ENCODE measurements at places on chromosomes 16 and 17.

DNA sequence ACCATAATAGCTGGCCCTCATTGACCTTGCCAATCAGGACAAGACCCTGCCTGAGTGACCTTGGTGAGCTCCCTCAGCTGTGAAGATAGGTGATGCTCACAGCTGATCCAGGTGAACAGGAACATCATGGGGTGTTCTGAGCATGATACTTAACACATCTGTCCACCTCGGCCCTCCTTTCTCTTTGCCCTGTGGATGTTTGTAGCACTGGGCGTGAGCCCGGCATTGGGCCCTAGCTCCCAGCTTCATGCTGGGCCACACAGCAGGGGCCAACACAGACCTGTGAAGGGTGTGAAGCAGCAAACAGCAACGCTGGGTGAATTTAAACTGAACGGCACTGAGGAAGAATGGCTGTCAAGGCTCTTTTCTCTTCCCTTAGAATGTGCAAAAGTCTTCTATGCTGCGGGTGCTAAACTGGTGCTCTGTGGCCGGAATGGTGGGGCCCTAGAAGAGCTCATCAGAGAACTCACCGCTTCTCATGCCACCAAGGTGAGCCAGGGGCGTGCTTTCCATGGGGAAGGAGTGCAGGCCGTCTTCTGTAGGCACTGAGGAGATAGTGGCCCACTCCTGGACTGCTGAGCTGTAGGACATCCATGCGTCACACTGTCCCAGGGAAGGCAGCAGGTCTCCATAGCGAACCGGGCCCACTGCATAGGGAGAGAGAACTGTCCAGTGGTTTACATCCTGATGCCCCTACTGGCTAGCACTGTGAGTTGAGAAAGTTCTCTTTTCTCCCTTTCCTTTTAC, 35.9 kb downstream of the TMEM11 start:
- DNase-seq, result no peak

DNA sequence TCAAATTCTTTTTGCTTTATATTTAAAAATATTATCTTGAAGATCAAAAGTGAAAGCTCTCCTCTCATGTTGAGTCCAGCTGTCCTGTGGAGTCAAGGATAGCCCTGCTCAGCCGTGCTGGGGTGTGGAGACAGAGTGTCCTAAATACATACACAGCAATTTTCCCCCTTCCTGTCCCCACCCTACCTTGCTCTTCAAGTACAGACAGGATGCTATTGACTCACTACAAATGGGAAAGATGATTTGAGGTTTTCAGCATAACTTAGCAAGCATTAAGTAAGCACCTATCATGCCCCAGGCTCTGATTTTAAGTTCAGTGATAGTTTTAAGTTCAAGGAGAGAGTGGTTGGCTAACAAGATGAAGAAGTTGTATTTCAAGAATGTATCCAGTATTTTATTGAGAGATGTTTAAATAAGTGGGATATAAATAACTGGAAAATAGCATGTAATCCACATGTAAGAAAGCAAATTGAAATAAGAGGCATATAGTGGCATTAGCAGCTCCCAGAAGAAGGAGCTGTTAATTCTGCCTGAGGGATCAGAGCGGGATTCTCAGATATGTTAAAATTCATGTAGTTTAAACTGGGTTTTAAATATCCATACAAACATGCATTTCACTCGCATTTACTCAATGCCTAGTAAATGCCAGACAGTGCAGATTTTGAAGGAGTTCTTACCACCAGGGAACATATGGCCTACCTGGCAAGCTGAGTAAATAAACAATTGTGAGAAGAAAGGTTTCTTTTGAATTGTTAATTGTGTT, 183.5 kb upstream of the ANKFN1 start:
- DNase-seq, result no peak

- DNase-seq, result no peak
These were observed 53.4 kb downstream of the MEOX1 start for GRCh38 chr17:43608313-43608712.

DNA sequence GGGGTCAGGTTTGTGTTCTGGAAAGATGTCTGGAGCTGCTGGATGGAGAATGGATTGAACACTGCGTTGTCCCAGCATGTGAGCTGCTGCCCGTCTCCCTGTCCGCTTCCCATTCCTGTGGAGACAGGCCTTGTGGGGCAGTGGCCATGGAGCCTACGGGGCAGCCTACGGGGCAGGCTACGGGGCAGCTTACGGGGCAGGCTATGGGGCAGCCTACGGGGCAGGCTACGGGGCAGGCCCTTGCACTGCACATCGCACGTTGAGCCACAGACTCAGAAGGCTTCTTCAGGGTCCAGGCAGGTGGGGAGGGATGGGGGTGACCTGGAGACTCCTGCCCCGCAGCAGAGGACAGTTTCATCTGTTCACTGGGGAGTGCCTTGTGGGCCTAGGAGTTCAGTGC, 9.7 kb upstream of the DBNDD1 start:
- DNase-seq, result no peak

DNA sequence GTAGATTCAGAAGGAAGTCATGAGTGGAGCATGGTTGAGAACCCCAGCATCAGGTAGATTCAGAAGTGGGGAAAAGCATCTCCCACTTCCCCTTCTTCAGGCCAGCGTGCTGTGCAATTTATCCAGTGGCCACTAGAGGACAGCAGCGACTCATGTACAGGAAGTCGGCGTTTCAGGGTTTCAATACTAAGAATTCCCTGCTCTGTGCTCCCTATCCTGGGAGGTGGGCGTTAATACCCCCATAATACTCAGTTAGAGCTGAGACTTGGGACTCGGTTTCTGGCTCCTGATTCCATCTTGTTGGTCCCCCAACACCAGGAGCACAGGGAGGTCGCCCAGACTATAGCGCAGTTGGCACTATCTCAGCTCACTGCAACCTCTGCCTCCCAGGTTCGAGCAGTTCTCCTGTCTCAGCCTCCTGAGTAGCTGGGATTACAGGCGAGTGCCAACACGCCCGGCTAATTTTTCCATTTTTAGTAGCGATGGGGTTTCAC, 75.3 kb upstream of the AMZ2 start:
- no peak for DNase-seq

DNA sequence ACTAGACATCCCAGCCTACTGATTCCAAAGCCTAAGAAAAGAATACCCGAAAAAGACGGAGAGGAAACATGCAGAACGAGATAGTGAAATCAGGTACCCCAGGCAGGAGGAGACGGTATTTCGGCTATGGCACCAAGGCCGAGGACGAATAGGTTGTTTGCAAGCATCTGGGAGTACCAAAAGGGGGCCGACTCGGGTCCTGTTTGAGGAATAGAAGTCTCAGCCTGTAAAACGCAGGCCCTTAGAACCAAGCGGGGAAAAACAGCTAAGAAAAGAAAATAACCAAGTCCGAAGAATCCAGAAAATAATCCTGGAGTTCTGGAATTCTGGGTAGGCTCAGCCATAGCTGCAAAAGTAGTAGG, 537 bp downstream of the SLC35B1 start:
- no peak for DNase-seq

- no peak for DNase-seq
These were observed 4.7 kb downstream of the CENPV start for GRCh38 chr17:16348586-16348985.

DNA sequence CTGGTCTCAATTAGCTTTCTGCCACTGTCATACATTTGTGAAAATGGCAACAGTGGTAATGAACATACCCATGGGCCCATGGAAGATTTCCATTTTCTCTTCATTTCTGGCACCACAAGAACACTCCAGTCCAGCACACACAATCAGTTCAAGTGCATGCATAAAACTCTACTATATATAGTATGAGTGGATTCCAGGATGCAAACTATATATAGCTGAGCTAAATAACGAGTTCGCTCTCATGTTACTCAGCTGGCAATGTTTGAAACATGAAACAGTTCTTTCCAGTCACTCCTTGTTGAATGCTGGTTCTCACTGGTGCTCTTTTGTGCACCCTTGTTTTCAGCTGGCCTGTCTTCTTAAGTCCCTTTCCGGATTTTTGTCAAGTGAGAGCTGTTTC, 75.2 kb upstream of the DHX40 start:
- no peak for DNase-seq

DNA sequence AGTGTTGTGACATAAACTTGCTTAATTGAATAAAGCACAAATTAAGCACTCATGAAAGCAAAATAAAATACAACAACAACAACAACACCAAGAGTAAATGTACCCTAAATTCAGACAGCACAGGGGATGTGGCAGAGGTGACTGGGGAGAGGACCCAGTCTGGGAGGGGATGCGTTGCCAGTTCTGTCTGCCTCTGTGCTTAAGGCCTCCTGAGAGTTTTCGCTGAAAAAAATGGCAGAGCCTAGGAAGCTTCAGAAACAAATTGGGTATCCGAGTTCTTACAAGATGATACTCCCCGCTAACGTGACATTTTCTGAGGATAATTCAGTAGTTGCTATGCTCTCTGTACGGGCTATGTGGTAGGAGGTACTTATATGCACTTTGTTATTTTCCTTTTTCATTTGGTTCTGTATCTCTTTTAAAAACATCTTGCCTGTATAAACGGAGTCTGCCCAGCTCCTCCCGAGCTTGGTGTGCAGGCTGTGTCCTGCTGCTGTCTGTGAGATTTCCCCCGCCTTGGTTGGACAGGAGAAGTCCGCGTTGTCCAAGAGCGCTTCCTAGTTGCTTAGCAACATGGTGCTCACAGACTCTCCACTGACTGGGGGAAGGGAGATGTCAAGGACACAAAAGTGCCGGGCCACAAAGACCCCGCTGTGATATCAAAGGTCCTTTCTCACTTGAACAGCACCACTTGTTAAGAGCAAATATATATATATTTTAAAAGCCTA, 134.2 kb upstream of the CPHXL start:
- DNase-seq, result no peak

GRCh38 chr17:73363442-73364154, 51.8 kb upstream of the CDC42EP4 start:
- no peak for DNase-seq

GRCh38 chr16:27679899-27680298, 130.0 kb downstream of the KATNIP start:
- DNase-seq, result no peak

GRCh38 chr17:80753685-80754345, 209.2 kb downstream of the RPTOR start:
- DNase-seq, result no peak

DNA sequence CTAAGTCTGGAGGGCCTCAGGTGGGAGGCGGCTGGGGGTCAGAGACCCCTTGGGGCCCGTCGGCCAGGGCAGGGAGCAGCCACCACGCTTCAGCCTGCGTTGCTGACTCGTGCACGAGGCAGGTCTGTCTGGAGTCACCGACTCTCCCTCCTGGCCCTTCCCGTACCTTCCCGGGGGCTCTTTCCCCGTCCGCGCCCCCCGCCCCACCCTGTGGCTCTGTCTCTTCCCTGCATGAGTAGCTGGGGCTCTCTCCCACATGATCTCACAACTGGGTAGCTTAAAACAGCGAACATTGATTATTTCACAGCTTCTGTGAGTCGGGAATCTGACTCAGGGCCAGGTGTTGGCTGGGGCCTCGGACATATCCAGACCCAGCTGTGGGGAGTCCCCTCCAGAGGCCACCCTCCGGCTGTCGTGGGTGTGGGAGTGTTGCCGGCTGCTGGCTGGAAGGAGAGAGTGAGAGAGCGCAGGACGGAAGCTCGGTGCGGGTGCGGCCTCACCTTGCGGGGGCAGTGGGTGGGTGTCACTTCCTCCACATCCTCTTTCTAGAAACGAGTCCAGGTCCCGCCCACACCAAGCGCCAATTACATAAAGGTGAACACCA, 17.3 kb downstream of the BAHCC1 start:
- DNase-seq, result no peak

GRCh38 chr17:39903158-39903884, 15.1 kb downstream of the GSDMB start:
- DNase-seq, result no peak

DNA sequence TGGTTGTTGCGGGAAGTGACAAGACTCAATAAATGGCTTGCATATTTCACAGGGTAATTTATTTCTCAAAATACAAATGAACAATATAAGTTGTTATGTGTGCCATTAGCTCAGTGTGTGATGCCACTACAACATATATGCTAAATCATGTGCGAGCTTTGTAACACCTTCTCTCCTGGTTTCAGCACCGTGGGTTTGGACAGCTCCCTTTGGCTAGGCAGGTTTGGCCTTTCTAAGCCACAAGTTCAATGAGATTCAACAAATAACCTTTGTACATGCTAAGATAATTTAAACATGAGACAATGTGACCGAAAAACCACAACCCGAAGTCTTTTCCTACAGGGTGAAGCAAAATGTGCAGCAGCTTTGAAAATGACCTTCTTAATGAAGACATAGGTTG, 563.9 kb downstream of the TMEM114 start:
- DNase-seq, result no peak

DNA sequence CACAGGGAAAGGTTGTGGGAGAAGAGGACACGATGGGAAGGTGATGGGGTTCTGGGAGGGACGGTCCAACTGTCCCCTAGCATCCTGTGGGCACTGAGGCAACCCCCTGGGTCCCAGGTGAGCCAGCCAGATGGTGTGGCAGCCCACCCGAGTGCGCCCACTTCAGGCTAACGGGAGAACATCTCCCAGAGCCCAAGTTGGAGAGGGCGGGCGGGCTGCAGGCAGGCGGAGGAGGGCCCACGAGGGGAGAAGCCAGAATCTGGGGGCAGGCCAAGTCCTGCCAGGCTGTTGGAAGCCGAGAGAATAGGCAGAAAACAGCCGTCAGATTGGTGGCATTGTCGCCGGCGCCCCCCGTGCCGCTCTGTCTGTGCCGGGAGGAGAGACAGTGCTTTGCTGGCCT, 13.8 kb upstream of the ABCC3 start:
- no peak for DNase-seq

GRCh38 chr16:67528870-67529581, 397 bp downstream of the RIPOR1 start:
- DNase-seq, result no peak

DNA sequence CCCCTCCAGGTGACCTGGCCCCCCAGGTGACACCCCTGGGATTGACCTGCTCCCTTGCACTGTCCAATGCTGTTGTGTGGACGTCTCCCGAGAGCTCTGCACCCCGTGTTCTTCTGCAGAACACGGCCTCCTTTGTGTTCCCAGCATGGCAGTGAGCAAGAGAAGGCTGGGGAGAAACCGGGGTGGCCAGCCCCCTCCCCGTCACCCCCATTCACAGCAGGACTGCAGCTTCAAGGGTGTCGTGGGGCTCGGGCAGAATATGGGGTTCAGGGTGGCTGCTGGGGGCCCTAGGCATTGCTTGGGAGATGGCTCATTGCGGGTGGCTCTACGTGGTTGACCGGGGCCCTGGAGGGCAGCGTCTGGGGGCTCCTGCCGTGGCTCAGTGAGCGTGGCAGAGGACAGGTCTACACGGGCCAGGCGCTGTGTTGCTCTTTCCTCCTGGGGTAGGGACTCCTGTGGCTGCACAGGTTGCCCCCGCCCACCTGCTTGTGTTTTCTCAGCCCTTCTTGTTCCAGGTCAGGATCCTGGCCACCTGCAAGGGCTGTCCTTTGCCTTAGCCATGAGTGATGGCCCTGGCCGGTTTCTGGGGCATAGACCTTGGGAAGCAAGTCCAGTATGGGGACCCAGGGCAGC, 12.5 kb downstream of the GSE1 start:
- no peak for DNase-seq

Data from H54 (cell line).